ENCODE measurements at places on chromosomes 13 and 19. TPM values are rescaled to one million over a fixed set of nuclear protein-coding genes. Genes with fewer than 3 reads are reported as not detected.

DNA sequence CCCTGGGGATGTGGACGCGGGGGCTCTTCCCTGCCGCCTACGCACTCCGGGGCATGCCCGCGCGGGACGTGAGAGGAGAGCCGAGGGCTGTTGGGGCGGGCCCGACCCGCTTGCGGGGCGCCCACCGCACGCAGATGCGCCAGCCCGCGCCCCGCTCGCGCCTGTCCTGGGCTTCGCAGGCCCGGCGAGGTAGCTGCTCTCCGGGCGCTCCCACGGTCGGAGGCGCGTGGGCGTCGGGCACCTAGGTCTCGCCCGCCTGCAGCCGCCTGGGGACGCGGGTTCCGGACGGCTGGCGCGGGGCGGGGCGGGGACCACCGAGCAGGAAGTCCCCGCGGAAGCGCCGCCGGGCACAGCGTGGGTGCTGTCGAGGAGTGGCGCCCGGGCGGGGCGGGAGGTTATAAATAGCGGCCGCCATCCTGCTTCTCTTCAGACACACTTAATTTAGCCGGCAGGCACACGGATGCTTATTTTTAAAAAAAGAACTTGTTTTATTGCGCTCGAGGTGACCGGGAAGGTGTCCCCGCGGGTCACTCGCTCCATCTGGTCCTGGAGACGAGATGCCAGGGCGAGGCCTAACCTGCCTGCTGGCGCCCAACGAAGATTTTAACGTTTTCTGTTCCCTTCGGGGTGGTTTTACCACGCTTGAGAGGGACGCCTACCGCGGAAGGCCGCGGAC lies 561 bp upstream of the GJA3 start:
- no peak for DNase-seq

DNA sequence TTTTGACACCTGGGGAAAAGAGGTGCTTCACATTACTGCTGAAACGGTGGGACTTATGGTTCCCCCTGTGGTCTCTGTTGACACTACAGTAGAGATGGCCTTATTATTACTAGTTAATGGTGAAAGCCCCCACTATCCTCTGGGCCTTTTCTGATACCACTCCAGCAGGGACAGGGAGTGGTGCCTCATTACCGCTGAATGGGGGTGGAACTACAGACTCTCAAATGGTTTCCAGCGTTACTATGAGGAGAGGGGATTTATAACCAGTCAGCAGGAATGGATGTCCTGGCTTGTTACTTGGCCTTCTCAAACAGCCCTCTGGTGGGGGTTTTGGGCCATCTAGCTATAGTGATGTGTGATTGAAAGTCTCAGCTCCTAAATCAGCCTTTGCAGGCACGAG lies 96.7 kb upstream of the DIAPH3 start:
- no peak for DNase-seq

- no peak for DNase-seq
Observed at GRCh38 chr13:94182185-94182761, 297.2 kb downstream of the DCT start.

- DNase-seq, result no peak
Observed at GRCh38 chr19:13790354-13790753, 4.9 kb upstream of the ZSWIM4 start.

- DNase-seq, result no peak
Observed at GRCh38 chr13:104594806-104595205, 1528.6 kb upstream of the SLC10A2 start.

DNA sequence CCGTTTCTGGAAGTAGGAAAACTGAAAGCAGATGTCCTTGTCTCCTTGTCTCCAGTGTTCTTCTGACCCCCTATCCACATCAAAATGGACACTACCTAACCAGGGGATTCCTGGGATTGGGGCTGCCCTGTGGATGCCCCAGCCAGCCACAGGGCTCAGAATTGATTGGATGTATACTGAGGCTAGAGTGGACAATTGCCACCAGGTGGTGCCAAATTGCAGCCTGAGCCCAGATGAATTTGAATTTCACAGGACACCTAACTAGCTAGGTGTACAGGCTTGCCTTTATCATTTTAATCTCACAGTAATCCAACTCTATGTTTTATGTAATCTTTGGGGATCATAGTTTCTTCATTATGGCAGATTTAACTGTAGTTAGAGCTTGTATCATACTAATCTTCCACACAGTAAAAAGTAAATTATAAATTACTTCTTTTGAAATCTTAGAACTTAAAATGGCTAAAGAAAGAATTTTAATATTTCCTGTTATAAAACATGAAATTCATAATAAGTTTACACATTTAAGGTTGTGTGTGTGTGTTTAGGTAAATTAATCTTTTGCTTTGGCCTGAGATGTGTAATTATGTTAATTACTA lies 58.0 kb downstream of the PIBF1 start:
- DNase-seq, result no peak

DNA sequence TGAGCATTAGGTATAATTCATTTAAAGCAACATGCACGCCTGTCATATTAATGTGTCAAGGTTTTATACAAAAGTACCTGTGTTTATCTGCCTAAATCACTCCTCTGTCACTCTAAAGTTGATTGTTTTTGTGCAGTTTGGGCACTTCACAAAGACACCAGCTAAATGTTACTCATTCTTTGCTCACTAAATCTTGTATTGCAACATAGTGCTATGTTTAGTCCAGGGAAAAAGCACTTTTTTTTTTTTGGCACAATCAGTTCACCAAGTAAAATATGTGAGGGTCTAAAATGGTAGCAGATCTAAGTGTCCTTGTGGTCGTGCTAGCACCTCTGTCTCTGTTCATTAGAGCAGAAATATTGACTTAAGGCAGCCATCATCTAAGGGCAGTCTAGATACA lies 2526.7 kb upstream of the PCDH20 start:
- DNase-seq, result no peak

- no peak for DNase-seq
Observed at GRCh38 chr13:90447734-90448101, 899.8 kb upstream of the MIR17HG start.

The CYP4F12 gene
- polyA plus RNA-seq, result 31.0 TPM

The ZNF420 gene
- 6.0 TPM for polyA plus RNA-seq

The DOHH gene
- 18.3 TPM for polyA plus RNA-seq

The KANK3 gene
- polyA plus RNA-seq, result 13.0 TPM

The PLK5 gene
- polyA plus RNA-seq, result 2.3 TPM

The BEST2 gene
- not detected for polyA plus RNA-seq

The STAP2 gene
- polyA plus RNA-seq, result 12.4 TPM

The CSNK1G2 gene
- 50.1 TPM for polyA plus RNA-seq

The CRX gene
- not detected for polyA plus RNA-seq

All from urinary bladder (tissue), 4 donors.